ENCODE measurements at places on chromosomes 2 and 18.

DNA sequence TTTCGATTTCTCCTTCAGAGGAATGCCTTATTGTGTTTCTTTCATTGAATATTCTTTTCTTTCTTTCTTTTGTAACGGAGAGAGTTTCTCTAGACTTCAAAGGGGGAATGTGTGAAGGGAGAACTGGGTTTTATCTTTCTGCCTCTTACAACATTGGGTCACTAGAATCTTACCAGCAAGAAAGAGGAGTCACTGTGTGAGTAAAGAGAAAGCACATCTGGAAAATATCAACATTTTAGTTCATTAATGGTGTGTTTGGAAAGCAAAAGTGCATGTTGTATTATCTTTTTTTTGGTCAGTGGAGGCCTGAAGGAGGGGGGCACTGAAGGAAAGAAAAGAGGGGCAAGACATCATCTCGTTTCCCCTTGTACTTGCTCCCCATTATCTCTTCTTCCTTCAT, 86.6 kb upstream of the THOC1 start:
- no peak for DNase-seq

- DNase-seq = no peak
Measured at GRCh38 chr18:47543080-47543479, 291.6 kb upstream of the SKOR2 start.

DNA sequence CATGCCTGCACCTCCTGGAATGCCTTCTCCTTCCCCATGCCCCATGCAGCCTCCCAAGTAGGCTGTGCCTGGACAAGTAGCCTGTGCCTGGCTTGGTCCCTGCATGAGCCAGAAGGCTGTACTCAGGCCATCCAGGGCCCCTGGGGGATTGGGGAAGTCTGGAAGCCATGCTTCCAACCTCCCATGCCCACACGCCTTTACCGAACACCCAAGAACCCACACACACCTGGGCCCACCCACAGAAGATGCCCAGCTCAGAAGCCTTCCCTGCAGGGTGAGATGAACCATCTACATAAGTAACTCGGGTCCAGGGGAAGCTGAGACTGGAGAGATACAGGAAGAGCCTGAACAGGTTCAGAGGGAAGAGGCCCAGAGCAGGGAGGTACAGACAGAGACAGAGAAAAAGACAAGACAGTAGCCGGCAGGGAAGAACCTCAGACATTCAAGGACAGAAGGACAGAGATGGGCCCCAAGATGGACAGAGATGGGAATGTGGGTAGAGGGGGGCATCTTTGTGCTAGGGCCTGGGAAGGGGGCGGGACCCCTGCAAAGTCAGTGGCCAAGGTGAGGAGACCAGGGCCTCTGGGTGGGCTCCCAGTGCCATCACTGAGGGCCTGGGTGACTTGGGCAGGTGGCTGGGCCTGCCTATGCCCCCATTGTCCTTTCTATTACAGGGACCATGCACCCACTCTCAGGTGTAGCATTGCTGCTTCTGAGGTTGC, 4.3 kb downstream of the BIN1 start:
- no peak for DNase-seq

DNA sequence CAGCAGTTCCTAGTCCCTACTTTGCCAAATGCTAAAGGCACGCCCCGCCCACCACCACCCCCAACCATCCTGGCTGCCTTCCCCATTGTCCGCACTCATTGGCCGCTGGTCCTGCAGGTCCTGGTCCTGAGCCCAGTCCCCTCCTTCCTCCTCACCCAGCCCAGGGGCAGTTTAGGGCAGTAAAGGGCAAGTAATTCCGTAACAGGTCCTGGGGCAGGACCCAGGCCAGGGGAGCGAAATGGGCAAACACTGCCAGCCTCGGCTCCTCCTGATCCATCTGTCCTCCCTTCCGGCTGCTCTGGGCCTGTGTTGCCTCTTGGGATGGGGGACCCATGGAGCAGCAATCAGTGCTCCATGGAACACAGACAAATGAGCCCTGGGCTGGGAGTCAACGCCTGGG, 6.1 kb downstream of the ADCY3 start:
- no peak for DNase-seq

DNA sequence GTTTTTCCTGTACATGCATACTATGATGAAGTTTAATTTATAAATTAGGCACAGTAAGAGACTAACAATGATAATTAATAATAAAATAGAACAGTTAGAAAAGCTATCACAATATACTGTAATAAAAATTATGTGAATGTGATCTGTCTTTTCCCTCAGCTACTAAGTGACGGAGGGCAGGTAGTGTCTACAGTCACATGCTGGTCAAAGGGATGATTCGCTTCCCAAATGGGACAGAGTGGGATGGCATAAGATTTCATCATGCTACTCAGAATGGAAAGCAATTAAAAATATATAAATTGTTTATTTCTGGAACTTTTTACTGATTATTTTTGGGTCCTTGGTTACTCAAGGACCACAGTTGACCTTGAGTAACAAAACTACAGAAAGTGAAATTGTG, 71.5 kb downstream of the DAW1 start:
- DNase-seq = no peak

GRCh38 chr18:778194-778927, 33.7 kb downstream of the YES1 start:
- DNase-seq = no peak

DNA sequence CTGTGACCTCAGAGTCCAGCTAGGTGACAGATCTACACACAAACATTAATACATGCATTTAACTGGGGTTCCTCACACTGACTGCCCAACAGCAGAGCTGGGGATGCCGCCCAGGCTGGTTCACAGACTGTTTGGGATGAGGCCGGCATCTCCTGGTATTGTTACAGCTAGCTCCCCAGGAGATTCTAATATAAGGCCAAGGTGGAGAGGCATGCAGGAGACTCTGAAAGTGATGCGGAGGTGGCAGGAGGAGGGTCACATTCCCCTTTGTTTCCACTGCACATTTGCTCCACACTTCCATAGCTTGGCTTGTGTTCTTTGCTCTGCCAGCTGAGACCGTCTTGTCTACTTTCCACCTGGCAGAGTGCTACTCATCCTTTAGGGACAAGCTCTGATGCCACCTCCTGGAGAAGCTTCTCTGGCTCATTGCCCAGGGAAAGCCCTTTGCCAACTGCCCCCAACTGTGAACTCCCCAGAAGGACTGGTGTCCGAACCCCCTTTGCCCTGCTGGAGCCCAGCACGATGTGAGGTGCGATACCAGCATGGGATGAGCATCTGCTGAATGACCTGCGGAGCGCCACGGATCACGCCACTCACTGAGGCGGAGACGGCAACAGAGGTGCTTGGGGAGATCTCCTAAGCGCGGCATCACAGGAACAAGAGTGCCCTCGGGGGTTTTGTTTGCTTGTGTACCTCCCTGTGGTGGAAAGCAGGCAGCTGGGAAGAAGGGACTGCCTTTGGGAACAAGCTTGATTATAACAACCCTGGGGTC, 88.8 kb downstream of the UXS1 start:
- DNase-seq = no peak

DNA sequence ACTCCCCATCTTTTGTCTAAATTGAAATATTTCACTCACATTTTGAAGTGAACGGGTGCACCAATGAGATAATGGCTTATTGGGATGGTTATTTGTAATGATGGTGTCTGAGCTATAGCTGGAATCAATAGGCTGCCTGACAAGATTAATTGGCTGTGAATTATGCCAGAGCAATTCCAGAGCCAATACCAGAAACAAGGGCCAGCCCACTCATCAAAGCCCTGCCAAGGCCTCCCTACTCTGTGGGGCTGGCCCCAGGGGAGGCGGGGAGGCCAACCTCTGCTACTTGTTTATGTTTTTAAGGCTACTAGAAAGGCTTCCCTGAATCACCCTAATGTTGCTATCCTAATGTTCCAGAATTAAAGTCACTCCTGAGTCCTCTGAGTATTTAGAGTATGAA, 29.1 kb upstream of the NEMP2 start:
- DNase-seq = no peak

DNA sequence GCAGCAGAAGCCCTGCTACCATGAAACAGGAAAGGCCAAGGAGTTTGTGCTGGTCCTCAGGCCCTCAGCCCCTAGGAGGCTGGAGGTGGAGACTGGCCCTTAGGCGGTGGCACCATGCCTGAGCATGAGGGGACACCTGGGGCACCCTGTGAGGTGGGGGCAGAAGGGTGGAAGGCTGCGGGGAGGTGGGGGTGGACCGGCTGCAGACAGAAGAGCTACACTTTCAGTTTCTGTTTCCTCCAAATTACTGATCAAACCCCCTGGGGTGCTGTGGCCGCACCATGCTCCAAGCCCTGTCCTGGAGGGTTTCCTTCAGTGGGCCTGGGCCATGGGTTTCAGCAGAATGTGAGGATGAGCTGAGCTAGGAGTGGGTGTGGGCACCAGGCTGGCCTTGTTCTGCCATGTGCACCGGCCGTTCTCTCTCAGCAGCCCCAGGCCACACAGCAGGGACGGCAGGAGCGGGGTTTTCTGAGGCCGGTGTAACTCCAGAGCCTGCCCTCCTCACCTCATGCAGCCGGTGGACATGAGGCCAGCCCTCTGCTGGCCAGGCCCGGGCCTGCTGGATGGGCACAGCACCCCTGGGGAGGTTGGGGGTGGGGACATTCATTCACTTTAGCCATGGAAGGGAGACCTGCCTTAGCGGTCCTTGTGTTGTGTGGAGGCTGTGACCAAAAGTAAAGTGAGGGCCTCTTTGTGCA, 51.5 kb downstream of the PLEKHB2 start:
- no peak for DNase-seq

GRCh38 chr18:67590571-67591141, 74.1 kb upstream of the DSEL start:
- no peak for DNase-seq
